ENCODE measurements at places on chromosomes 1 and 21.

DNA sequence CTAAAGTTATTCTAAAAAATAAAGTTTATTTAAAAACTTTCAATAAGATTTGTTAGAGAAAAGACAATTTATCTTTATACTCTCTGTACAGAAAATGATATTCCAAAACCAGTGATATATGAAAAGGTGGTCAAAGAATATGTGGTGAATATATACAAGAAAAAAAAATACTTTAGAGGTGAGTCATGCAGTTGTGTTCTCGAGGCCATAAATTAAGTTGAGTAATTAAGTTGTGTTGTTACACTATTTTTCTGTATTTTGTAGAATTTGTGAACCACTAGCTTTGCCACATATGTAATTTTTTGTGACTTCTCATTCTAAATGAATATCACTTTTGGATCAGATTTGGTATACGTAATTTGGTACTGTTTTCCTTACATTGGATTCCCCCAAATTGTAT is 23.6 kb upstream of the DUSP10 start:
- no peak for DNase-seq

DNA sequence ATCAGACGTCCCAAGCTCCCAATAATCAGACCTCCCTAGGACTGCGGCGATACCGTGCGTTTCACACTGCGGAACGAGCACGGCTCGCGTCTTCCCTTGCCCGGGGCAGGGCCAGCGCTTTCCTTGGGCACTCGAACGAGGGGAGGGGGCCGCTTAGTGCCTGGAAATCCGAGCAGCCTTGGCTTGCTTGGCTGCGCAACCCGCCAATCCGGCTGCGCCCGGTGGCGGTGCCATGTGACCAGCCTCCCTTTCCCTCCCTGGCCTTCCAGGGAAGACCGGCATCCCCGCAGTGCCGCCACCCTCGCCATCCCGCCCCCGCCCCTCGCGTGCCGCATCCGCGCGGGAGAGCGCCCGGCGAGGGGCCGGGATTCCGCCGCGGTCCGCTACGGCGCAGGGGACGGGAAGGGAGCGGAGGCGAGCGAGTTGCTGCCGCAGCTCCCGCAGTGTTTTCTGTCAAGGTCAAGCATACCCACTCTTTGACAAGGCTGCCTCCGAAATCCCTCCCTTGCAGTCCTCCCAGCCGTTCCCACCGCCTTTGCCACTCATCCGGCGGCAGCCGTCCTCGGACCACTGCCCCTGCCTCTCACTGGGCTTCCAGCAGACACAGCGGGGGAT is 8.3 kb upstream of the RNF19B start:
- no peak for DNase-seq

GRCh38 chr1:183551924-183552323 is 38.3 kb downstream of the NCF2 start:
- DNase-seq = no peak

DNA sequence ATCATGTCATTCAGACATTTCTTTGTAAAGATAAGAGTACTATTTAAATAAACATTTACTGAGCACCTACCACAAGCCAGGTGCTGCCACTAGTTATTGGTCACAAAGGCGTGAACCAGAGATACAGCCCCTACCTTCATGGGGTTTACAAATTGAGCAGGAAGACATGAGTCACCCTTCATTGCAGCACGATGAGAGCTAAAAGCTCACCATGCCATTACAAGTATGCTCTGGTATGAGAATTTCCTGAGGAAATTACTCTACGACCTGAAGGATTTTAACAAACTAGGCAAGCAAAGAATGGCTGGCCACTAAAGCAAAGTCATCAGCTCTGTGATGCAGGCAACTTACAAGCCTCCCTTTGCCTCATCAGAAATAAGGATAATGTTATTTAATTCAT is 346.8 kb downstream of the BRINP2 start:
- DNase-seq = no peak

- no peak for DNase-seq
Measured at GRCh38 chr1:224726441-224727182, 110.5 kb downstream of the CNIH3 start.

DNA sequence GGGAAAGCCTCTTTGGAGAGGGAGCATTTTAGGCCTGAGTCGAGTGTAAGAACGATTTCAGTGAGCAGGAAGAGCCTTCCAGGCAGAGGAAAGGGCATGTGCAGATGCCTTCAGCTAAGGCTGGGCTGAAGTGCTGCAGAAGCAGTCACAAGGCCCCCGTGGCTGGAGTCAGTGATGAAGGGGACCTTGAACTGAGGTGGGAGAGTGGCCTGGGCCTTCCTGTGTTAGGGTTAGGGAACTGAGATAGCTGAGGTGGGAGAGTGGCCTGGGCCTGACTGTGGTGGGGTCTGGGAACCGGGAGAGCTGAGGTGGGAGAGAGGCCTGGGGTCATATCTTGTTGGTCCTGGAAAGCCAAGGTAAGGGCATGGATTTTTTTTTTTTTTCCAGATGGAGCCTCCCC is 50.9 kb upstream of the ETV3 start:
- no peak for DNase-seq

DNA sequence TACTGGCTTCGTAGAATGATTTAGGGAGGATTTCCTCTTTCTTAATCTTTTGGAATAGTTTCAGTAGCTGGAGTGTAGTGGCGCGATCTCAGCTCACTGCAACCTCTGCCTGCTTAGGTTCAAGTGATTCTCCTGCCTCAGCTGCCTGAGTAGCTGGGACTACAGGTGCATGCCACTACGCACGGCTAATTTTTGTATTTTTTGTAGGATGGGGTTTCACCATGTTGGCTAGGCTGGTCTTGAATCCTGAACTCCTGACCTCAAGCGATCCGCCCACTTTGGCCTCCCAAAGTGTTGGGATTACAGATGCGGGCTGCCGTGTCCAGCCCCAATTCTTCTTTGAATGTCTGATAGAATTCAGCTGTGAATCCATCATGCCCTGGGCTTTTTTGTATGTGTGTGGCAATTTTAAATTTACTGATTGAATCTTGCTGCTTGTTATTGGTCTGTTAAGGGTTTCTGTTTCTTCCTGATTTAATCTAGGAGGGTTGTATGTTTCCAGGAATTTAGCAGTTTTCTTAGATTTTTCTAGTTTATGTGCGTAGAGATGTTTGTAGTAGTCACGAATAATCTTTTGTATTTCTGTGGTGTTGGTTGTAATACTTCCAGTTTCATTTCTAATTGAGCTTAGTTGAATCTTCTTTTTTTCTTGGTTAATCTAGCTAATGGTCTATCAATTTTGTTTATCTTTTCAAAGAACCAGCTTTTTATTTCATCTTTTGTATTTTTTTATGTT is 15.3 kb downstream of the MAN1C1 start:
- DNase-seq = no peak

DNA sequence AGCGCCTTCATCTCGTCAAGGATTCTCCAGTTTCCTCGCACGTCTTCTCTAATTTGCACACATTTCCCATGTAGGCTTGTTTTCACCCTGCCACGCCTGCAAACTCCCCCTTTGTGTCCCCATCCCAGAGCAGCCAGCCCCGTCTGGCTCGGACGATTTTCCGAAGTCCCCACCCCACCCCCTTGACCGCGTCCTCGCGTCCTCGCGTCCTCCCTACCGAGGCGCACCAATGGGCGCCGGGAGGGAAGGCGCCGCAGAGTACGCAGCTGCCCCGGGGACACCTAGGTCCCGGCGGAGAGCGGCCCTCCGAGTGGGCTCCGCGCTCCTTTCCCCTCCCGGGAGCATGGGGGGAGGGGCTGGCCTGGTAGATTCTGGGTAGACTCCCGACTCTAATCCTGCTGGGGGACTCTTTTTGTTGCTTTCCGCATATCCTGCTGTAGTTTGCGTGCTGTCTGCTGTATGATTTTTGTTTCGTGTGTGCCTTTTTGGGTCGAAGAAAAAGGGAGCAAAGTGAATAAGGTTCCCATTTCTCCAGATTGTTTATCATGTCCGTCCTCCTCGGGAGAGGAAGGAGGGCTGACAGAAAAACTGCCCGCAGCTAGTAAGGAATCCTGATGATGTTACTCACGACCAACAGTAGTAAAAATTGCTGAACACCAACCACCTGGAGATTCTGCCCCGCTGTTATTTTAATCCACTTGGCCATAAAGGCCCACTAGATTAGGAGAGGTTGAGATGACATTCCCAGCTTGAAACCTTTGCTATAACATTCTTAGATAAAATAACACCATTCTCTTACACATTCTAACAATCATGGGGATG is 1.5 kb downstream of the CACHD1 start:
- peak; percentile 43 for DNase-seq

GRCh38 chr1:58983633-58984245 is 199.9 kb upstream of the JUN start:
- DNase-seq = no peak

- DNase-seq = no peak
Measured at GRCh38 chr1:44223187-44223610, 9.9 kb downstream of the DMAP1 start.
